Skeletal muscle cell (primary cell): ENCODE measurements at places on chromosomes 12 and 14.

DNA sequence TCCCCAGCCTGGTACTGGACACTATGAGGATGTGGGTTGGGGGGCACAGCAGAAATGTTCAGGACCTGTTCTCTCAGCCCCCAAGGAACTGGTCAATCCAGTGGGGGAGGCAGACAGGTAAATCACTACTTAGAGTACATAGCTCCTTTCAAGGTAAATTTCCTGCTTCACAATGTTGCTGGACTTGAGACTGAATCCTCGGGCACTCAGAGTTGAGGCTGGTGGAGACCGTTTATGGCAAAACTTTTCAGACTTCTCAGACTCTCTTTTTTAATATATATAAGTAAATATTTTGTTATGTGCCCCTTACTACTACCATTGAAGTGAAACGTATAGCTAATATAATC lies 483 bp upstream of the SERPINA10 start:
- DNase-seq = no peak

DNA sequence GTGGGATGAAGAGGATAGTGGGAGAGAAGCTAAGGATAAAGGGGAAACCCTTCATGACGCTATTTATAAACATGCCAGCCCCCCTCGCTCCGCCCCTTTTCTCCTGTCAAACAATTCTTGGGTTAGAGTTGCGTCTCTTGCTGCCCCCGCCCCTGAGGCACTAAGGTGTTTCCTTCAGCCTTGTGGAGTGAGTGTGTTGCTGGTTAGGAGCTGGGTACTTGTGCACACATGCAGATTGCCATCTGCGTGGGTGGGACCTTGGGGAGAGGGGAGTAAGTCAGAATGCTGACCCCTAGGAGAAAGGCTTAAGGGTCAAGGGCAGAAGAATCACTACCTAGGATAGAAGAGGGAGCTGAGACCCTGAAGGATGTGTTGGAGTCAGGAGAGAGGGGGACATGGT lies 5.4 kb downstream of the FOXJ2 start:
- DNase-seq = no peak

DNA sequence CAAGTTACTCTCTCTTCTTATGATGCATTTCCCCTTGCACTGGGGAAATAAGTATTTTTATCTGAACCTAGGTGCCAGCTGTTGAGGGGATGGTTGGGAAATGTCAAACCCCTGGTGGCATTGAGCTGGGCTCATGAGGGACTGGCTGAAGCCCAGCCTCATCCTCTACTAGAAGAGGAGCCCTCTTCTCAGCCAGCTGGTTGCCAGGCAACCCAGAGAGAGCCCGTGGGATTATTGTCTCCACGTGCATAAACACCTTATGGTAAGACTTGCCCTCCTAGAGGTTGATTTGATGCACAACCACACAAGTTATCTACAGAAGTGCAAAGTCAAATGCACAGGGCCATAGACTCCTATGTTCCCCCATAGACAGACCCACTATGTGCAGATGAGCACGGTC lies 89.8 kb downstream of the WSCD2 start:
- no peak for DNase-seq

- no peak for DNase-seq
Measured at GRCh38 chr14:94305620-94306019, 12.6 kb upstream of the SERPINA10 start.

DNA sequence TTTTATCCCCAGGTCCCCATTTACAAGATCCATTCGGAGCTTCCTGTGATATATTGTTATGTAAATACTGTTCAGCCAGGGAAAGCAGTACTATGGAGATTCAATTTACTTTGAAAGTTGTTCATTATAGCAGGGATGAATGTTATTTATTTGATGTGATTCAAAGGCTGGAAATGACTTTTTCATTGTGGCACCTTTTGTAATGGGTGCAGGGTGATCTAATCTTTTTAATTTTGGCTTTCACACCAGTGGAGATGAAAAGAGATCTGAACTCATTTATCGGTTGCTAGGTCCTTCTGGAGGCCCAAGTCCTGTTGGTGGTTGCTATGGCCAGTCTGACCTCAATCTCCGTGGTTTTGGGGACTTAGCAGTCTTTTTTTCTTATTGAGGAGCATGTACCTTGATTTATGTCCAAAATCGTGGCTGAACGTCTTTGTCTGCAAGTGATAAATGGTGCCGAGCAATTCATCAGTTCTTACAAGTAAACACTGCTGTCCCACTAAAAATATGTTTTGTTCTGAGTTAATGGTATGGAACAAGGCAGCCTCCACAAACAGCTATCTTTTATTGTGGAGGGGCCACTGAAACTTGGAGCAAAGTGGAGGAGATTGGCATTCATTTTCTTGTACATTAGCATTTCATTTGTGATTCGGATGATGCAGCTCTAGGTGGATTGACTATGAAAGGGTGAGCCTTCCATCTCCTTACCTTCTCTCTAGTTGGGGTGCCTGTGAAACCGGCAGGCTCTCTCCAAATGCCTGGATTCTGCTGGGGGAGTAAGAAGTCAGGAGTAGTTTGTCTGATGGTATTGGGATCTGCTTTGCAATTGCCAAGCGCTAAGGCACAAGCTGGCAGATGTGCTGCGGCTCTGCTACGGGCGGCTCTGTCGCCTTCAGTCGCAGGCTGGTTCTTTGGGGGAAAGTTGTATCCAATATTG lies 2.0 kb downstream of the RMST start:
- DNase-seq = no peak

DNA sequence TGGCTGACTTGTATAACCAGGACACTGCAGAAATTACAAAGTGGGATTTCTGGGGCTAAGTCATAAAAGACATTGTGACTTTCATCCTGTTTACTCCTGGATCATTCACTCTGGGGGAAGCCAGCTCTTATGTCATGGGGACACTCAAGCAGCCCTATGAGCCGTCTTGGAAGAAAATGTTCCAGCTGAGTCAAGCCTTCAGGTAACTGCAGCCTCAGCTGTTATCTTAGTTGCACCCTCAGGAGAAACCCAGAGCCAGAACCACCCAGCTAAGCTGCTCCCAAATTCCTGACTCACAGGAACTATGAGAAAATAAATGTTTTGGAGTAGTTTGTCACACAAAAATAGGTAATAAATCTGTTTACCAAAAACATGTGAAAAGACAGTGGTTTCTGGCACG lies 43.1 kb upstream of the GXYLT1 start:
- DNase-seq = no peak

GRCh38 chr14:64788706-64789105 lies 84.5 kb downstream of the PLEKHG3 start:
- peak; percentile 79 for DNase-seq

GRCh38 chr12:82638324-82638723 lies 48.4 kb upstream of the TMTC2 start:
- DNase-seq = no peak

DNA sequence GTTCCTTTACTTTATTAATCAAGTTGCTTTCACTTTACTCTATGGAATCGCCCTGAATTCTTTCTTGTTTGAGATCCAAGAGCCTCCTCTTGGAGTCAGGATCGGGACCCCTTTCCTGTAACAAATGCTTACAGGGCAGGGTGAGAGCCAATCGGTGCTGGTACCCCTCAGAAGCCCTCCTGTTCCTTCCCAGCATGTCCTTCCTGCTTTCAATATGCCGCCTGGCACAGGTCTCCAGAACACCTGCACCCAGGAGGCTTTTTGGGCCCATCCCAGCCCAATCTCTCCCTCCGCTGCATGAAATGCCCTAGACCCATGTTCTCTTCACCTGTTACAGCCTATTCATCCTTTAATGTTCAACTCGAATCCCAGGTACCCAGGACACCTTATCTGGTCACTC lies 122.2 kb downstream of the FOXN3 start:
- no peak for DNase-seq

- DNase-seq = no peak
Measured at GRCh38 chr14:23432946-23433345, 2.5 kb downstream of the MYH7 start.

DNA sequence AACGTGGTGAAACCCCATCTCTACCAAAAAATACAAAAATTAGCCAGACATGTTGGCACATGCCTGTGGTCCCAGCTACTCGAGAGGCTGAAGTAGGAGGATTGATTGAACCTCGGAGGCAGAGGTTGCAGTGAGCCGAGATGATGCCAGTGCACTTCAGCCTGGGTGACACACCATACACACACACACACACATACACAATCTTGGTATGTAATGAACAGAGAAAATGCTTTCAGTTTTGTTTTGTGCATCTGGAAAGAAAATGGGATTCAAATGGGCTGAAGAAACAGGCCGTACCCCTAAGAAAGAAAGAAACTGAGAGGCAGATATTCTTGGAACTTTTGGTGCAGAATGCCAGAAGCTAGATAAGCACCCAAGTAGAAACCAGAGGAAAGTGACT lies 107.2 kb downstream of the PDE3A start:
- no peak for DNase-seq

DNA sequence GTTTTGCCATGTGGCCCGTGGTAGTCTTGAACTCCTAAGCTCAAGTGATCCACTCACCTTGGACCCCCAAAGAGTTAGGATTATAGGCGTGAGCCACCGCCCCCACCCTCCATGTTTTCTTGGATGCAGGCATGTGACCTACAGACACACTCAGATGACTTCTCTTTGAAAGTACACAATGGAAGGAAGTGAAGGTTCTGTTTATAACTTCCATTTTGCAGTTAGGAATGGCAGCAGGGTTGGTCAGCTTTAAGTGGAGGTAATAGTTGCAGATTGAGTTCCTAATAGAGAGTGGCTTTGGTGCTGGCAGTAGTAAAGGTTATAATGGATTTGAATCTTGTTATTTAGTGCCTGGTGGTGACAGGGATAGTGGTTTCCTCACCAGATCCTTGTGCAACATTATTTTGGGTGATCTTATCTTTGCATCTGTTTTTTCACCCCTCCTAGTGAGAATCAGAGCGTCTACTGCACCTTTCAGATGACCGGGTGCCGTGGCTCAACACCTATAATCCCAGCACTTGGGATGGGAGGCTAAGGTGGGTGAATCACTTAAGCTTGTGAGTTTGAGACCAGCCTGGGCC lies 15.3 kb downstream of the LARP4 start:
- no peak for DNase-seq

DNA sequence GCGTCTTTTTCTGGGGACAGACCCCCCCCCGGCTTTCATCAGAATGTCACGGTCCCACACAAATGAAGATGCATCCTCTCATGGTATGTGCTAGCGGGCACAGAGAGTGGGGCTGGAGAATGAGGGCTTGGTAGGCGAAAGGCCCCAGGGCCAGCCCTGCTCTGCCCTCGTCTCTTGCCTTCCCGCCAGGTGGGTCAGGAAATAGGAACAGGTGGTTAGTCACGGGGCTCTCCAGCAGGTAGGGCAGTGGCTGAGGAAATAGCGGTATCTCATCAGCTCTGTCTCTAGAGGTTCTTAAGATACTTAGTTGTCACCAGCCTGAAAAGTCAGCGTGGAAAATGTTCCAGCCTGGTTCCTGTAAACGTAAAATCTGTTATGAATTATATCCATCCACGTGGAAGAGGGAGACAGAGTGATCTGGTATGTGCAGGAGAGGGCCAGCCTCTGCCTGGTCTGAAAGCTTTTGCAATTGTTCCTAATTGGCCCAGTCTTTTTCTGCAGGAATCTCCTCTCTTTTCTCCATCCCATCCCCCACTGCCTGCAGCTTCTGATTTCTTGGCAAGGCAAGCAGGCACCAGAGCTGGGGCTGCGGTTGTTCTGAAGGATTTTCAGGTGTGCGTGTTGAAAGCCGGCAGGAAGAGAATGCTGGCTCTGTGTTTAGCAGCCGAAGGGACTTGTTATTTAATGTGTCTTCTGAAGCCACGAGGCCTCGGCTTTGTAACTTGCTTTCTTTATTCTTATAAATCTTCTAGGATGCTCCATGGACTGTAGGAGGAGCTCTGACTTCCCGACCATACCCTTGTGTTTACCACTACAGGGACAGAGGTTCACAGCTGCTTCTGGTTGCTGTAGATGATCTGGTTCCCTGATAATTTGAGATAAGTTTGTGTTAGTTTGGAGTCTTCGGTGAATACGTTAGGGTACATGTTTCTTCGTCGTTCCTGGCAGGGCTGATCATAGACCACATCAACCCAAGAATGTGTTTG lies 131.1 kb downstream of the CACNA1C start:
- peak; percentile 31 for DNase-seq

- DNase-seq = no peak
Measured at GRCh38 chr12:48038085-48038484, 33.8 kb upstream of the COL2A1 start.

- DNase-seq = no peak
Measured at GRCh38 chr14:83780321-83780720, 1749.6 kb upstream of the FLRT2 start.

DNA sequence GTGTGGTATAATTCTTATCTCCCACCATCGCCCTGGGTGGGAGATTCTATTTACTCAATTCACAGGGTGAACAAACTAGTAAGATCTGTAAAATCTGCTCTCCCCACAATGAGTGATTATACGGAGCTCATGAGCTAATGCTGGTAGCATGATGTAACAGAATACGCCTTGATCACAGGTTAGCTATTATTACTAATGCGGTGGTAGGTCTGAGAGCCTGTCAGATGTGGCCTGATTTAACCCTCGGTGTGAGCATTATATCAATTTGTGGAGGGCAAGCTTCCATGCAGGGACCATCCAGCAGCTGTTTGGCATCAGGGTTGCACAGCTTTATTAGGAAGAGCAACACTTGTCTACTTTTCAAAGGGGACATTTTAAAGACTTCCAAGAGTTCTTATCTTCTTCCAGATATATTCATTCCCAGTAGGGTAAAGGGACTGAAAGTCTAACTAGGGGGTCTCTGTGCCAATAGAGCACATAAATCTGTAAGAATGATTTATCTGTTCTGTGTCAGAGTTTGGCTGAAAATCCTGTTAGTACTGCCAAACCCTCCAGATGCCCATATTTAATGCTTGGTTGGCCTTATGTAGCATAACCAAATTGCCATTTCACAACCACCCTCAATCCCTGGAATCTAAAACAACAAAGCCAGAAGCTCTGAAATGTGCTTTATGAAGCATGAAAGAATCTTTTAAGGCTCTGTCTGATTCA lies 18.7 kb downstream of the TSHR start:
- no peak for DNase-seq

- peak; percentile 60 for DNase-seq
Measured at GRCh38 chr14:22545842-22546721, 42.9 kb downstream of the DAD1 start.

- DNase-seq = no peak
Measured at GRCh38 chr14:29311983-29312382, 545.4 kb downstream of the FOXG1 start.

- DNase-seq = no peak
Measured at GRCh38 chr12:39795481-39795880, 175.9 kb upstream of the ABCD2 start.
